NT2/D1 (cell line): ENCODE measurements at places on chromosomes 7 and 10.
A peak's percentile ranks its signal among the peaks of the same experiment; 100 is the strongest.

- DNase-seq = peak; percentile 16
Observed at GRCh38 chr7:114026486-114027089, 107.8 kb upstream of the PPP1R3A start.

DNA sequence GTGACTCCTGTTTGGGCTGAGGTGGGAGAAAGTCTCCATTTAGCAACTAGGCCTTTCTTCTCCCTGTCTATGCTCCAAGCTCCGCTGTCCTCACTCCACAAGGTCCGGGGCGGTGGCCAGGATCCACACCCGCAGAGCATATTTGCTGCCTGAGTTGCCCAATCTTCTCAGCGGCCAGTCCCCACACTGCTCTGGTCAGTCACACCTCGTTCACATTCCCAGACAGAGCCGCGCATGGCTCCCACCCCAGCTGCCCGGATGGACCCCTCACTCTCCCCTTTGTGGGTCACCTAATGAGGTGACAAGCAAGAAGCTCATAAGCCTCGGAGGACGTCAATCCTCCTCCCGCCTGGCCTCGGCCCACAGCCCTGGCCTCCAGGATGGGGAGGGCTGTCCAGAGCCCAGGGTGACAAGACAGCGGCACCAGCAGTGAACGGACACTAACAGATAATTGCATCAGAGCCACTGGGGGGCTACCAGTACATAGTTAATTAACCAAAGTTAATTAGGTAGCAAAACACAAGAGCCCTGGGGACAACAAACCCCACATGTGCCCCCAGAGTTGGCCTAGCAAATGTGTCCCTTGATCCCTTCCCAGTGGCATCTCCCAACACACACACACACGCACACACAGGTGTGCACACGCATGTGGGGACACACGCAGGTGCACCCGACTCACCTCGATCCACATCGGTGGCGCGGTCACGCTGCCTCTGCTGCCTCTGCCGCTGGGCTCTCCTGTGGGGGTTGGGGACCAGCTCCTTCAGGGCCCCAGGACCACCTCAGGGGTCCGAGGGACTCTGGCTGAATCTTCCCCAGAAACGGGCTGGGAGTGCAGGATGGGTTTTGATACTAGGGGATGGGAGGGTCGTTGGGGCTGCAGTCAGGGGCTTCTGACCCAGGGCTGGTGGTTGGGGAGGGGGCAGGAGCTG, 11.8 kb downstream of the EPHA1 start:
- no peak for DNase-seq

DNA sequence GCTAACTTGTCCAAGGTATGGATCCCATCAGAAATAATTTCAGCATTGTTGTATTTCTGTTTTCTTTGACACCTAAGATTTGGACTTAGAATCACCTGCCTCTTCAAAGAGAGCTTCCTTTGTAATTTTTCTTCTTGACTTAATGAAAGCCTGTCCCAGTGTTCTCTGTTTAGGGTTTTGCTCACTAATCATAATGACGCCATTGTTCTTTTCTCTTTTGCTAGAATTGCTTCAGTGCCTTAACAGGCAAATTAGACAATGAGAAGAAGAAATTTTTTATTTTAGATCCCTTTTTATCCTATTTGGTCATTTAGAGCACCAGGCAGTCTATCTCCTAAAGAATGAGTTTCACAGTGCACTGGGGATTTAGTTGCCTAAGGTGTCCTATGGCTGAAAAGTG, 128.5 kb downstream of the SND1 start:
- DNase-seq = no peak

DNA sequence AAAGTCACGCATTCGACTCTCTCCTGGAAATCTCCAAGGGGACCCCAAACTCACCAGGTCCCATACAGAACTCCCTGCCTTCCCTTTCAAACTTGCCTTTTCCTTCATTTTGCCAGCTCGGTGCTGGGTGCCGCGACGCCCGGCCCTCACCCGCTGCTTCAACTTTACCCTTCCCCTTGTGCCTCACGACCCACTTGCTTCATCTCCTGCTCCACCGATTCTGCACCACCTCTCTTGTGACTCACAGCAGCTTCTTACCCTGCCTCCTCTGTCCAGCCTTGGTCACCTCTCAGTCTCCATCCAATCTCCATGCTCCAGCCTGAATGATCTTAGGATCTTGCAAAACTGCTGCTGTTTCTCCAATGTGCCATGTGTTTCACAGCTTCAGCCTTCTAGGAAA, 59.9 kb downstream of the PRKCQ start:
- DNase-seq = no peak

DNA sequence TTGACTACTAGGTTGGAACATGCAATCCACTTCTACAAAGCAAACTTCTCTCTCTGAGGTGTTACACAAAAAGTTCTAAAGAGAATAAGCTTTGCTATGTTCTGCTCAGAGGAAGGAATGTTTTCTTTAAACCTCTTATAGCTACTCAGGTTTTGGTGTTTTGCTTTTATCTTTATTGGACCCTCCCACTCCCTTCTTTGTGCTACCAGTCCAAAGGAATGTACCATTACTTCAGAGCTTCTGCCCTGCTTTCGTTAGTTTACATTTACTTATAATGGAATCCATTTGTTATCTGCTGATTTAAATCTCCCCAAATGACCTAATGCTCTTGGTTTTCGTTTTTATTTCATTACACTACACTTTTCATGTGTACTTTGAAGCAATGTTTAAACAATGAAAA, 154.9 kb downstream of the ATE1 start:
- no peak for DNase-seq

DNA sequence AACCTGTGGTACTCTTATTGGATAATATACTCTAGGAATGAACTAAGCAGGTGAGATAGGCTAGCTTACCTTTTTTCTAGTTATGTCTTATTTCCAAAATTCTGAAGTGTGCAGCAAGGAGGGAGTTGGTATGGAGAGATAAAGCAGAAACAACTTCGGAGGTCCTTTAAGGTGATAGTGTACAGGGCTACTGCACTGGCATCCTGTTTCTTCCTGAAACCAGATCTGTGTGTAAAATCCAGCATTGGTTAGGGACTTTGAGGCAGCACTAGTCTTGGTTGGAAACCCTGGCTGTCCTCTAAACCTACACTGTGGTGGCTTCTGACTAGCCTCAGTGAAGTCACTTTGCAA, 66.9 kb upstream of the STRIP2 start:
- DNase-seq = no peak

- DNase-seq = no peak
Observed at GRCh38 chr7:77800158-77800557, 1.6 kb downstream of the PHTF2 start.

DNA sequence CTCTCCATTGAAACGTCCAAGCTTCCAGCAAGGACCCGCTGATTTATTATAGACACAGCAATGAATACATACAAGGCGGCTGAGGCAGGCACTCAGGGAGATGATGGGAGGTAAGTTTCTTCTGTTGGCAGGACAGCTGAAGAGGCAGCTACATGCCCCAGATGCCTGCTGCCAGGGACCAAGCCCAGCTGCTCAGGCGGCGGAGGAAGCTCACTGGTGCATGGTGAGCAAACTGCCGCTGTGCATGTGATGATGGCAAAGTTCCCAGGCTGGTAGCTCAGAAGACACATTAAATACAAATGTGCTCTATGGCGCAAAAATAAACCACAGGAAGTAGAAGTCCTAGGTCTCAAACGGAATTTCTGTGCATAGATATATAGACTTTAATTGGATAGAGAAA, 2.3 kb downstream of the DNTT start:
- no peak for DNase-seq

- DNase-seq = no peak
Observed at GRCh38 chr7:37346761-37347160, 101.9 kb downstream of the ELMO1 start.

DNA sequence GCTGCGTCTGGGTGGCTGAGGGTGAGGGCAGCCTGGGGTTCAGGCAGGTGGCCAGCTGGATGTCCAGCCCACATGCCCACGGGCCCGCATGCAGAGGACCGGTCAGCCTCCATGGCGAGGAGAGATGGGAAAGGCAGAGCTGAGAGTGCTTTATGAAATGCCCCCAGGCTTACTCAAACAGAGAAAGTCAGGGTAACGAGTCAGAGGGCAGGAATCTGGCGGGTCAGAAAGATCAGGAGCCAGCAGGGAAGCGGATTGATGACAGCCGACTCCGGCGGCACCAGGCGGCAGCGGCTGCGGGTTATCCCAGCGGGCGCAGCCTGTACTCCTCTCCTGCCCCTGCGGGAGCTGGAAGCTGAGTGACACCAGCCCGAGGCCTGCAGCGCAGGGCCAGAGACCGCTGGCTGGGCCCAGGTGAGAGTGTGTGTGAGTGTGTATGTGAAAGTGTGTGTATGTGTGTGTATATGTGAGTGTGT, 13.4 kb downstream of the SLC13A4 start:
- peak; percentile 51 for DNase-seq

DNA sequence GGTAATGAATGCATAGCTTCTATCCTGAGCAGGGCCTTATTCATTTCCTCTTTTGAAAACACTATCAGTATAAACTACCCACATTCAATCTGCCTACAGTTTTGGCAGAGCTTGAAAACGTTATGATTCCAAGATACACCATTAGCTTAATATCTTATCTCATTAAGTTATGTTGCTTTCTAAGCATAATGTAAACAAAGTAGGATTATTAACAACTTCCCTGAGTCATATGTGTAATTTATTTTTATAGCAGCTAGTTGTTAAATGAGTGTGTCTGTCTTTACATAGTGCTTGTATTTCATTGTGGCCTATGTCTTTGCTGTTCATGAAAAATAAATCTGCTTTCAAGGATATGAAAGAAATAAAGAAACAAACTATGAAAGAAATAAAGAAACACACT, 106.2 kb upstream of the DLX6 start:
- no peak for DNase-seq
